ENCODE measurements at places on chromosomes 5 and 9.

DNA sequence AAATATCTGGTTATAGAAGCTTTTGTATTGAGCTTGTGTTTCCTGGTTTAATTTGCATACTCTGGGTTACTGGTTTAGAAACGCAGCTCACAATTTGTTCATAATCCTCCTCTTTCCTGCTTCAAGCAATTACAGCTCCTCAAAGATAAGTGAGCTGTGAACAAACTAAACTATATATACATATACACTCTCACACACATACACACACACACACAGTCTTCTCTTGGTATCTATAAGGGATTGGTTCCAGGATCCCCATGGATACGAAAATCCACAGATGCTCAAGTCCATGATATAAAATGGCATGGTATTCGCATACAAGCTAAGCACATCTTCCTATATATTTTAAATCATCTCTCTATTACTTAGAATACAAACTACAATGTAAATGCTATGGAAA lies 510.9 kb upstream of the CDH18 start:
- no peak for DNase-seq

DNA sequence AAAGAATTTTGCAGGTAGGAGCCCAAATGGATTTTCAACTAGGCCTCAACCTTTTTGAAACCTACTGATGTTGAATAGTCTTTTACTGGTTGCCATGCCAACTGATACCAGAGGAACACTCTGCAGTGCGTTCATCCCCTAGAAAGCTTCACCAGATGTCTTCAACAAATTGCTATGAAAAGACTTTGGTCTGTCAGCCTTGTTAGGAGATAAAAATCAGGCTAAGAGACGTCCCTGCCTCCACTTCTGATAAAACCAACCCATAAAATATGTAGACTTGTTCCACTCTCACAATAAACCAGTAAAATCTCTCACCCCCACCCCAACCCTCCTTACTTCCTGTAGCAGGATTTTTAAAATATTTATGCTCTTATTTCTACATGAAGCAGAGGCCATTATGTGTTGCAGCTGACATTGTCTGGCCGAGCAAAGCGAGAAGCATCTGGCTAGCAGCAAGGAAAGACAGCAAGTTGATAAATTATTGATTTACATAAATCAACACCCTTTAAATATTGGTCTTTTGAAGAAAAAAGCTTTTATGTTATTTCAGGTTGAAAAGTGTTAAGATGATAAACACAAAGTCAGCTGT lies 428.7 kb downstream of the ISL1 start:
- DNase-seq, result no peak

- DNase-seq, result no peak
These were observed 17.5 kb downstream of the MELK start for GRCh38 chr9:36590231-36590630.

DNA sequence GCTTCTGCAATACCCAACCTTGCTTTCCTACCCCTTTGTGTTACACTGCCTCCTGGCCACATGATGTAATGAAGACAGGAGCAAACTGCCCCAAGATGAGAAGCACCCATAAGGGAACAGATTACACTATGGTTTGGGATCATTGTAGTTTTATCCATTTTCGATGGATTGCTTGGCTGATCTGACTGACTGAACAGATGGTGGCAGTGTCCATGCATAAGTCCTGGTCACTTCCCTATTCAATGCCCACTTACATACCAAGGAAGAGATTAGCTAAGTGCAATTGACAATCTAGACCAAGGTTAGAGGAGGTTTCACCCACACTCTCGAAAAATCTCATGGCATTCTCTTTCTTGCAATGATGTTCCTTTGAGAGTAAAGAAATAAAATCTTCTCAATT lies 319.9 kb downstream of the RAB3C start:
- no peak for DNase-seq

DNA sequence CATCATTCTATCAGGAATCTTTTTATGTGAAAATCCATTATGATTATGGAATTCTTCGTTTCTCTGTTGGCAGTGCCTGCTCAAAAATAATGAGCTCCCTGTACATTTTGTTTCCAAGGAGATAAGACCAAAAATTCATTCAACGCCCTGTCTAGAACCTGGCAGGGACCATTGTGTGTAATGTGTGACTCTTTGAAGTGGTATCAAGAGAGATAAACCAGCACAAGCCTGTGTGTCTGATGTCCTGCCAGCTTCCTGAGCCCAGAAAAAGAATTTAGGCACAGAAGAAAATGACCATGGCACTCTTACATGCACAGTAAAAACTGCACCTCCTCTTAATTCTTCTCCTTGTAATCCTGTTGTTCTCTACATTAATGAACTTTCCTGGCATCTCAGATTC lies 177.4 kb downstream of the SAXO1 start:
- no peak for DNase-seq

Data from stimulated activated CD4-positive, alpha-beta T cell treated with anti-CD3 and anti-CD28 coated beads, Interleukin-1b, Interleukin-23, amount 100 ng/mL, for 1 hour (primary cell).